ENCODE measurements at places on chromosomes 2 and 18.

- peak; percentile 11 for DNase-seq
These were observed 687.8 kb downstream of the SLC4A3 start for GRCh38 chr2:220315098-220315823.

DNA sequence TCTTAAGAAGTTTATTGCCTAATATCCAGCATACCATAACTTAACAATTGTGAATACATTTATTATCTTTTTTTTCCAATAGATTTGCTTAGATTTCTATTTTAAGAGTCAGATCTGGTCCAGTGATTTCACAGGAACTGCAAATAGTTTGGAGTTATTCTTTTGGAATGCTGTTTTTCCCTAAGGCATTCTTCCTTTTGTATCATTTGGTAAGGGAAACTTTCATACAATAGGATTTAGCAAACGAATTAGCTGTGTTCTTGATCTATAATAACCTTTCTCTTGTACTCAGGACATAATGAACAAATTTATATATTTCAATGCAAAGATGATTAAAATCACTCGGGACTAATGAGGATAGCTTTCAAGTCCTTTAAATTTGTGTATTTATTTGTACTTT is 201.6 kb downstream of the ERBB4 start:
- no peak for DNase-seq

DNA sequence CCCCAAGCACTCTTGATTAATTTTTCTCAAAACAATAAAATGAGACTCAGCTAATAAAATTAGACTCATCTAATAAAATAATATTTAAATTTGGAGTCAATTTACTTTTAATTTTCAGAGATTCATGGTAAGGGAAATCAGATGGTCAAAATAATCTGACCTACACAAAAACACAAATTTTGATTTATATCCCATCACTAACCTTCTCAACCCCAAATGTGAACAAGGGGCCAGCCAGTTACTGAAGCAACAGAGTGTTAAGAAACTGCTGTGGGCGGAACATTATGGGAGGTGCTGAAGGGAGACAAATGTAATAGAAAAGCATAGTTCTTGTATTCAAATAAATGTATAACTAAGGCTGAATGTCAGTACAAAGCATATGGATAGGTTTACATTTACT is 28.5 kb upstream of the PPP3R1 start:
- no peak for DNase-seq

- no peak for DNase-seq
These were observed 5.5 kb downstream of the EN1 start for GRCh38 chr2:118841828-118842461.

- DNase-seq = no peak
These were observed 83.7 kb upstream of the CTDP1 start for GRCh38 chr18:79595876-79596374.

- no peak for DNase-seq
These were observed 290.3 kb upstream of the MMADHC start for GRCh38 chr2:149877913-149878312.

- no peak for DNase-seq
These were observed 125.9 kb upstream of the MYCN start for GRCh38 chr2:15814403-15814802.

GRCh38 chr2:232974396-232974795 is 38.7 kb downstream of the NGEF start:
- DNase-seq = no peak

GRCh38 chr2:112885506-112885902 is 25.5 kb upstream of the IL37 start:
- DNase-seq = no peak

DNA sequence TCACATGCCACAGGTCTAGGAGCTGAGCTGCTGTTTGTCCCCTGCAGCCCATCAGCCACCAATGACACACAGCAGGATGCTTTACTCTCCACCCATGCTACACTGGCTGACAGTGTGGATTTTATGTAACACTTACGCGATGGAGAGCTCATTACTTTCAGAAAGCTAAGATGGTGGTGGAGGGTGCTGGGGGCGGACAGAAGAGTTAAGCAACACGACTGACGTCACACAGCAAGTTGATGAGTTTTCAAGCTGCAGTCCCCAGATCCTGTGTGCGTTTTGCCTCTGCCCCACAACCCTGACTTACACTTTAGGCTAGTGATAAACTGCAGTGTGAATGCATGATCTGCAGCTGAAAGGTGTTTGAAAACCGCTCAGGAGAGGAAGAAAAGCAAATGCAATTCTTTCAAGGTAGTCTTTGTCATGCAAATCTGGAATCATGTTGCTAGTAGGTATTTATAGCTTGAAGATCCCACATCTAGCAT is 42.4 kb downstream of the MRPS5 start:
- no peak for DNase-seq

DNA sequence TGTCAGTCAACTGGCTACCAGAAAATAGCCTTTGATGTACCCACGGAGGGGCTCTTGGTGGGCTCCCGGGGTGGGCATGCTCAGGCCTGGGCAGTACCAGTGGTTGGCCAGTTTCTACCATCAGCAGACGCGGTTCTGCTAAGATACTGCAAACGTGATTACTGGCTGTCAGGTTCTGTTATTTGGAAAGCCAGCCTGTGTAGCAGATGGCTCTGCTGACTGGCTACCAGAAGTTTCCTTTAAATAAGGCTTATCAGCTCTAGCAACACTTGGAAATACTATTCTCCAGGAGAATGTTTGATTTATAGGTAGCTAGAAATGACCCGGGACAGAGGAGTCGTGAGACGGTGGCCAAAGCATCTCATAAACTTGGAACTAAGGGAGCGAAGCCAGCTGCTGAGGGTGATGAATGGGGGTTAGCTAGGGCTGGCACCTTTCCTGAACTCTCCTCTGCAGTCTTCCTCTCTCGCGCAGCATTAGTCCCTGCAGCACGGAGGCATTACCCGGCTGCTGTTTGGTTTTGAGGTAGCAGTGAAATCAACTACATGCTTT is 171.9 kb downstream of the AGAP1 start:
- no peak for DNase-seq

DNA sequence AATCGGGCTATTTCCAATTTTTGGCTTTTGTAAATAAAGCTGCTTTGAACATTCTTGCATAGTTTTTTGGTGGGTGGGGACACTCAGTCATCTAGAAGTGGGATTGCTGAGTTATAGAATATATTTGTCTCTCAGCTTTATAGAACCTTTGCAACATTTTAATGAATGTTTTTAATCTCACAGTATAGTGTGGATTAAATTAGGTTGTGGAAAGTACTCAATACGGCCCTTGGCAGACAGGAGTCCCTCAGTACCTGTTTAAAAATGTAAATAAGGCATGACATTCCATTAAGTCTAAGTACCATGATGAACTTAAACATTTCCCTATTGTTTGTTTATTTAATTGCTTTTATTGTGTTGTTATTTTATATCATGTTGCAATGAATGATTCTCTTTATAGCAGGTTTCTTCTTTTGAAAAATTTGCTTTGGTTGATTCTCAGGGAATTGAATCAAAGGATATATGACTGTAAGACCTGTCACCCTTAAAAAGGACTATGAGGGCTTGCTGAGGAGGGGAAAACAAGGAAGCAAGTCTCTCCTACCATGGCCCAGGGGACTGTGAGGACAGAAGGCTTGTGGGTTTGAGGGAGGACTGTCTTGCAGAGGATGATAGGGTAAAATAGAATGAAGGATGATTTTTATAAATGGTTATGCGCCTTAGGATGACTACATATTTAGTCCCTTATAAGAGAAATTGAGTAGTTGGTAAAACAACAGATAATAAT is 165.1 kb downstream of the RPIA start:
- no peak for DNase-seq

GRCh38 chr2:44016282-44016681 is 20.5 kb upstream of the LRPPRC start:
- peak; percentile 16 for DNase-seq

DNA sequence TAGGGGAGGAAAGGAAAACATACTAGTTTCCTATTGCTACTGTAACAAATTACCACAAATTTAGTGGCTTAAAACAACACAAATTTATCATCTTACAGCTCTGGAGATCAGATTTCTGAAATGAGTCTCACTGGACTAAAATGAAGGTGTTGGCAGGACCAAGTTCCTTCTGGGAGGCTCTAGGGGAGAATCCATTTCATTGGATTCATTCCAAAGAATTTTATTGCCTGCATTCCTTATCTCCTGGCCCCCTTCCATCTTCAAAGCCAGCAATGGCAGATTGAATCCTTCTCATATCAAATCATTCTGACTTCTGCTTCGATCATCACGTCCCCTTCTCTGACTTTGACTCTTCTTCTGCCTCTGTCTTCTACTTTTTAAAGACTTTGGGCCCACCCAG is 250.9 kb downstream of the IRS1 start:
- peak; percentile 32 for DNase-seq

GRCh38 chr2:48131539-48132270 is 225.4 kb upstream of the FBXO11 start:
- peak; percentile 62 for DNase-seq

DNA sequence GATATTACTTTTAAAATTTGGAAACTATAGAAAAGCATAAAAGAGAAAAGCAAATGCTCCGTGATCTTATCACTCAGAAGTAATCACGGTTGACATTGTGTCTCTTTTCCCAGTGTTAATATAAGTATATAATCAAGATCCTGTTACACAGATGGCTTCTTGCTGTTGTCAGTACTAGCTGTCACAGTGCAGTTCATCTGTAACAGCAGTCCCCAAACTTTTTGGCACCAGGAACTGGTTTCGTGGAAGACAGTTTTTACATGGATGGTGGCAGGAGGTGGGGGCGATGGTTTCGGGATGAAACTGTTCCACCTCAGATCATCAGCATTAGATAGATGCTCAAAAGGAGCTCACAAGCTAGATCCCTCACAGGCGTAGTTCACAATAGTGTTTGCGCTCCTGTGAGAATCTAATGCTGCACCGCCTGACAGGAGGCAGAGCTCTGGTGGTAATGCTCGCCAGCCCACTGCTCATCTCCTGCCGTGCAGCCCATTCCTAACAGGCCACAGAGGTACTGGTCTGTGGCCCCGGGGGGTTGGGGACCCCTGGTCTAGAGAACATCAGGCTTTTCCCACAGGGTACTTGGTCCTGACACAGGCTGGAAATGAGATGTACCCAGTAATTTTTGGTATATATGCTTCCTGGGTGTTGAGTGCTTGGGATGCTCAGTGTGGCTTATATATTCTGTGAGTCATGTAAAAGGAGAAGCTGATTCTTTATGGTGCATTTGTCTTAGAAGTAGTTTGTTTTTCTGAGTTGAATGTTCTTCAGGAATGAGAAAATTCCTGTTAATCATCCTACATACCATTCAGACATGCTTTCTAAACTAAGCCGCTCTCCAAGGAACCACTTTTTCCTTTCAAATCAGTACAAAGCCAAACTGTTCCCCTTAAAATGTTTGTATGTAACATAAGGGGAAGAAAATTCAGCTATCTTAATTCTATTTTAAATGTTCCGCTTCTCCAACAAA is 121.8 kb downstream of the NCK2 start:
- DNase-seq = peak; percentile 58

GRCh38 chr2:209380293-209380692 is 43.6 kb upstream of the MAP2 start:
- DNase-seq = no peak

GRCh38 chr2:178484245-178485041 is 4.2 kb downstream of the PLEKHA3 start:
- no peak for DNase-seq

DNA sequence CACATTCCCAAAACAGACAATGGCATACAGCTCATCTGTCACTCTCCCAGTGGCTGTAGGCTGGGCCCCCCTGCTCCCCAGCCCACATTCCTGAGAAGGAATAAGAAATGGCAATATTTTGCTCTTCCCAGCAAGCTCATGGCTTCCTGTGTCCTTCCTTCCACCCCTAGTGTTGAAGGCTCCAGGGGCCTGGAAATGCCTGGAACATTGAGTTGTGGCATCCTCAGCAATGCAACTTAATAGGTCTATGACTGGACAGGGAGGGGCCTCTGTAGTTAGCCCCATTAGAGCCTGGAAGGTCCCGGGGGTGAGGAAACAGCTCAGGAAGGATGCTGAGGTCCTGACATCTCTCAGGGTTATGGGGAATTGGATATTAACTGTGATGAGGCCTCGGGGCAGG is 3.3 kb downstream of the KIF3C start:
- no peak for DNase-seq

DNA sequence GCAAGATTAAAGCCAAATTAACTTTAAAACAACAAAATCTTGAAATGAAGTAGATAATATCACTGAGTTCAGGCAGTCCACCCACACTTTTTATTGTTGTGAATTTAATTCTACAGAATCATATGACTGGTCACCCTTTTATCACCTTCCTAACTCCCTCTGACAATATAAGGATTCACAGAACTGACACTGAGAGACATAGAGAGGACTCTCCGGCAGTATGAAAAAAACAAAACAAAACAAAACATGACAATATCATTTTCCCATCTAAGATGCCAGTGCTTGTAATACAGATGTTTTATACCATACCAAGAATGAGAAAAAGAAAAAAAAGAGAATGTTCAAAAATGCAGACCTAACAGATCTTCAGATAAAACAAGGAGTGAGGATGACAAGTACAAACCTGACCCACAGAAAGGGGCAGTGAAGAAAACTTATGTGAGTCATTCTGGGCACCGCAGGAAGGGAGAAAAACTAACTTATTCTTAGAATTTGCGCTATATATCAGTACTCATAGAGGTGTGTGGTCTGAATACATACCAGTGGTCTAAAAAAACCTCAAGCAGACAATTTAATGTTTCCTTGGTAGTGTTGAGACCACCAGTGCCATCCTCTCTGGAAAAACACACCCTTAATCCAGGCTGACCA is 136.6 kb downstream of the ZAP70 start:
- DNase-seq = no peak

- peak; percentile 97 for DNase-seq
These were observed 344.8 kb downstream of the TGIF1 start for GRCh38 chr18:3794537-3795348.

DNA sequence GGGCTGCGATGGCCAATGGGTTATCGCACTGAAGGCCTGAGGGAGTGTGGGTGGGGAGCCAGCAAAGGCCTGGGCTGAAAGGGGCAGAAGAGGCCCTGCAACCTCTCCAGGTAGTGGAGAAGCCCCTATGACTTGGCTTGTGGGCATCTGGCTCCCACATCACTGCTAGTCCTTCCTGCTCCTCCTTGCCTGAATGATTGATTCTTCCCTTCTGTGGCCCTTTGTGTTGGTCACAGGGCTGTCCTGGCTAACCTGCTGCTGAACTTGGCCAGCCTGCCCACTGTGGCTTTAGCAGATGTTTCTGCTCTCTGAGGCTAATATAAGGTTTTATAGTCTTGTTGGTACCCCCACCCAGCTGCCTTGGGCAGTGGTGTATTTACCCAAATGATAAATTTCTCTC is 136.2 kb upstream of the ALPP start:
- no peak for DNase-seq

- DNase-seq = peak; percentile 76
These were observed 408.1 kb downstream of the THSD7B start for GRCh38 chr2:137173463-137173862.

- no peak for DNase-seq
These were observed 87.1 kb downstream of the SS18 start for GRCh38 chr18:26003356-26003755.

DNA sequence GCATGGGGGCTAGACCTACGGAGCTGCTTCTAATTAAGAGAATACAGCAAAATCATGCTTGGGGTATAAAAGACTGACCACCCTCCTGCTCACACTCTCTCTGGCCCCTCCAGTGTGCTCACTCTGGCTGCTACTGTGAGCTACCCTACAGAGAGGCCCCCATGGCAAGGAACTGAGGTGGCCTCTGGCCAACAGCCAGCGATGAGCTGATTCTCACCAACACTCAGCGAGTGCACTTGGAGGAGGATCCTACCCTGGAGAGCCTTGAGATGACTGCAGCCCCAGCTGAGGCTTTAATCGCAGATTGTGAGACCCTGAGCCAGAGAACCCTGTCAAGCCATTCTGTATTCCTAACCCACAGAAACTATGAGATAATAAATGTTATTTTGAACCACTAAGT is 88.2 kb downstream of the GFPT1 start:
- peak; percentile 45 for DNase-seq

- no peak for DNase-seq
These were observed 111.8 kb upstream of the MYCN start for GRCh38 chr2:15828576-15828975.

All from fibroblast of skin of left quadriceps (primary cell).